Hematopoietic multipotent progenitor cell treated with erythropoietin and hydrocortisone succinate and interleukin-3 and kit ligand, for 6 days (in vitro differentiated cells): ENCODE measurements at places on chromosomes 13 and 19.

GRCh38 chr13:102799426-102800144 lies 666 bp downstream of the BIVM start:
- no peak for DNase-seq

DNA sequence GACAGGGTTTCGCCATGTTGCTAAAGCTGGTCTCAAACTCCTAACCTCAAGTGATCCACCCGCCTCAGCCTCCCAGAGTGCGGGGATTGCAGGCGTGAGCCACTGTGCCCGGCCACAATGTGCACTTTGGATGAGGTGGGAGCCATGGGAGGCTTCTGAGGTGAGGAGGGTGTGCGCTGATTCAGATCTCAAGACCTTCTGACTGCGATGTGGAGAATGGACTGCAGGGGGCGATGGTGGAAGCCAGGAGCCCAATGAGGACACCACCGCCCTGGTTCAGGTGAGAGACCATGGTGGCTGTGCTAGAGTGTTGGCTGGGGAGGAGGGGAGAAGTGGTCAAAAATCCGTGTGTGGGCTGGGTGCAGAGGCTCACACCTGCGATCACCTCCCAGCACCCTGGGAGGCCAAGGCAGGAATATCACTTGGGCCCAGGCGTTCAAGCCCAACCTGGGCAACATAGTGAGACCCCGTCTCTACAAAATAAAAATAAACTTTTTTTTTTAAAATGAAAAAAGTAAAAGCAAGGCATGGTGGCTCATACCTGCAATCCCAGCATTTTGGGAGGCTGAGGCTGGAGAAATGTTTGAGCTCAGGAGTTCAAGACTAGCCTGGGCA lies 5.6 kb downstream of the INAFM1 start:
- DNase-seq, result peak; percentile 67

- no peak for DNase-seq
Observed at GRCh38 chr19:39372047-39372802, 18.7 kb downstream of the PAF1 start.

GRCh38 chr19:2969104-2969504 lies 8.3 kb upstream of the TLE6 start:
- DNase-seq, result no peak

DNA sequence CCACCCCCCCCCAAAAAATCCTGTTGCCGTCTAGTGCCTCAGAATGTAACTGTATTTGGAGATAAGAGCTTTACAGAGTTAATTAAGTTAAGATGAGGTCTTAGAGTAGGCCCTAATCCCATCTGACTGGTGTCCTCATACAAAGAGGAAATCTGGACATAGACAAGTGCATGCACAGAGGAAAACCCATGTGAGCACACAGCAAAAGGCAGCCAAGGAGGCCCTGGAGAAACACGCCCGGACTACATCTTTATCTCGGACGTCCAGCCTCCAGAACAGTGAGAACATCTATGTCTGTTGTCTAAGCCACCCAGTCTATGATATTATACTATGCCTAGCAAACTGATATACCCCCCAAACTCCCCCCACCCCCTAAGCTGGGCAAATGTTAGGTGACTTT lies 193.8 kb downstream of the KATNAL1 start:
- peak; percentile 86 for DNase-seq

DNA sequence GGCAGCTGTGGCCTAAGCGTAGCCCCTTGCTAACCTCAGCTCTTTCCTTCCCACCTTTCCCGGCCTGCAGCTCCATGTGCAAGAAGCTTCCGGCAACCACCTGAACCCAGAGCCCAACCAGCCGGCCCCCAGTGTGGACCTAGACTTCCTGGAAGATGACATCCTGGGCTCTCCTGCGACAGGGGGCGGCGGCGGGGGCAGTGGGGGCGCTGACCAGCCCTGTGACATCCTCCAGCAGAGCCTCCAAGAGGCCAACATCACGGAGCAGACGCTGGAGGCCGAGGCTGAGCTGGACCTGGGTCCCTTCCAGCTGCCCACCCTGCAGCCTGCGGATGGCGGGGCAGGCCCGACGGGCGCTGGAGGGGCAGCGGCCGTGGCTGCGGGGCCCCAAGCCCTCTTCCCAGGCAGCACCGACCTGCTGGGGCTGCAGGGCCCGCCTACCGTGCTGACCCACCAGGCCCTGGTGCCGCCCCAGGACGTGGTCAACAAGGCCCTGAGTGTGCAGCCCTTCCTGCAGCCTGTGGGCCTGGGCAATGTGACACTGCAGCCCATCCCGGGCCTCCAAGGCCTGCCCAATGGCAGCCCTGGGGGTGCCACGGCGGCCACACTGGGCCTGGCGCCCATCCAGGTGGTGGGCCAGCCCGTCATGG lies 33.8 kb upstream of the EHD2 start:
- DNase-seq, result no peak

- DNase-seq, result no peak
Observed at GRCh38 chr19:18807861-18808331, 16.8 kb upstream of the COMP start.

GRCh38 chr13:45951724-45952123 lies 100.2 kb upstream of the SIAH3 start:
- DNase-seq, result no peak

- peak; percentile 69 for DNase-seq
Observed at GRCh38 chr19:14347999-14348889, 33.0 kb upstream of the ADGRE5 start.

DNA sequence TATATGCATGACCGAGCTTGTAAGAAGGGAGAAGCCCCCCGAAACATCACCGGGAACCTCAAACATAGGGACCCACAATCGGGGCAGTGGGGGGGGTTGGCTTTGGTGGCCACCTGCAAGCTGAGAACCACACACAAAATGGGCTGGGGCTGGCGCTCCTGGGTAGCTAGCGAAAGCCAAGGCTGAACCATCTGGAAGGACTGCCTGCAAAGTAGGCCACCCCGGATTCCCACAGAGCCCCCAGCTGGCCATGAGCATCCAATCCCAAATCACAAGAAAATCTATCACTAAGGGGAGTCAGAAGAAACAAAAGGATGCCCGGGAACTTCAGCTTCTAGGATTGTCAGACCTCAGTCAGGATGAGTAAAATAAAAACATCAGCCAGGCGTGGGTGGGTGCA lies 2.8 kb upstream of the PSPN start:
- DNase-seq, result no peak

DNA sequence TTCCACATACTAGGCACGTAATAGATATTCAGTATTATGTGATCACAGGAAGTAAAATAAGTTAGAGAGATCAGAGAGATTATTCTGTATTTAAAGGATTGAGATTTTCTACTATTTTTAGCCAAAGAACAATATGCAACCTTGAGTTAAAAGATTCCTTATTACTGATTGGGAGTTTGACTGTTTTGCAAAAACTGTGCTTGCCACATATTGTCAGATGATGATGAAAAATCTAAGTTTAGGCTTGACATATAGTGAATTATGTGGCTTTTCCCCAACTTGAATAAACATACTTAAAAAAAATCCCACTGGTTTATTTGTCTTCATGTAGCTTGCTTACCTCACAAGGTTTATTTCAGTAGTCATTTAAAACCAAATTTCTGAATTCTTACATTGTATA lies 194.4 kb downstream of the KCNRG start:
- DNase-seq, result peak; percentile 16

- peak; percentile 82 for DNase-seq
Observed at GRCh38 chr19:18437491-18438330, at the start of gene ISYNA1. TSS of gene ISYNA1 (minus strand) at chr19:18438133. CDS start at chr19:18437979, 154 bp downstream.

DNA sequence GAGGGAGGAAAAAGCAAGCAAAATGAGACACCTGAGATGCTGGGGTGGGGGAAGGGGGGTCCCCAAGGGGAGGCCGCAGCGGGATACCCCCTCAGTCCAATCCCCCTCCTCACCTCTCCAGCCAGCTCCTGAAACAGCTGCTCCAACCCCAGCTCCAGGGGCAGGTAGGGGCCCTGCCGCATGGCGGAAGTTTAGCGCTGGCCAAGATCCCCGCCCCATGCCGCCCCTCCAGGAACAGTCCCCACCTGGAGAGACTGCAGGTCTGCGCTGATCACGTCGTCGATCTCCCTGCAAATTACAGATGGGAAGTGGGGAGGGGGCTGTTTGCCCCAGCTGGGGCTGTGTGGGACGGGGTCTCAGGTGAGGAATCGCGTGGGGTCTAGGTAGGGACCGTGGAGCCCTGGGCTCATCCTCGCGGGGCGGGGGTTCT lies 9.0 kb downstream of the CAPN12 start:
- peak; percentile 26 for DNase-seq

- DNase-seq, result no peak
Observed at GRCh38 chr13:80161896-80162295, 179.0 kb downstream of the SPRY2 start.

DNA sequence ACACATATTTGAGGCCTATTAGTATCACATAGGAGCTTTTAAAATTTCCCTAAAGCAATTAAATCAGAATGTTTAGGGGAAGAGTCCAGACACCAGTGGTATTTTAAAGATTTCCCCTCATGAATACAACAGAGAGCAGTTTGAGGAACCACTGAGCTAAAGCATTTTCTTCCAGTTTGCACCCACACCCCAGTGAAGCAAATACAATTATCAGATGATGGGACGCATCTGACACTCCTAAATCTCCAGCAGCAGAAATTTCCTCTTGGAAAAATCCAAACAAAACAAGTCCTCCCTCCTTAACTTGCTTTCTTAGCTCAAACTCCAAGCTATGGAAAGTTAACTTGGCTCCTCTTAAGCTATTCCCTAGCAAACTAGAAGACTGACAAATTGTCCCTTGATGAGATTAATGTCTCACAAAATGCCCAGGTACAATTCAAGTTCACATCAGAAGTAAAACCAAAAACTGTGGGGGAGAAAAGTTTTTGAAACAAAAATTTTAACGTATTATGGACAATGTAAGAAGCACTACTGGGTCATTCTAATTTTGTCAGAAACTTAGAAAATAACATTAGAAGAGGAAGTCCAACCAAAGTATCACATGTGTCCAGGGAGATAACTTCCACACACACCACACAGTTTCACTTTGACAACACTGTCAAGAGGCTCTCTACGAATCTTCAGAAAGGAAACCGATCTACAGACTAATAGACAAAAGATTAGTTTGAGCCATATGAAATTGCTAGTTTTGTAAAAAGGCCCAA lies 74.1 kb downstream of the ABCC4 start:
- peak; percentile 89 for DNase-seq

DNA sequence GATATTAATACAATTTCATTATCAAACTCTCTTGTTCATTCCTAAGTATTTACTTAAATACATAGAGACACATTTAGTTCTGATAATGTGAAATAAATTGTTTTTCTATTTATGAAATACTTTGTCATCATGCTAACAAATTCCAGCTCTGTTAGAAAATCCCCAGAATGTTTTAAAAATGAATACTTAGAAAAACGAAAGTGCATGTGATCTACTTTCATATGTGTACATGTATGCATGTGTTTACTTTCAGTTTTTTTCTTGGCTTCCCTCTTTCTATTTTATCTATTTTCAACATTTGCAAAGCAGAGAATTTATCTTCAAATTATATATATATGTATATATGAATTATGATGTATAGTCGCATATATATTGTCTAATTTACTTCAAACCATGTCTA lies 1110.0 kb upstream of the PCDH20 start:
- no peak for DNase-seq

DNA sequence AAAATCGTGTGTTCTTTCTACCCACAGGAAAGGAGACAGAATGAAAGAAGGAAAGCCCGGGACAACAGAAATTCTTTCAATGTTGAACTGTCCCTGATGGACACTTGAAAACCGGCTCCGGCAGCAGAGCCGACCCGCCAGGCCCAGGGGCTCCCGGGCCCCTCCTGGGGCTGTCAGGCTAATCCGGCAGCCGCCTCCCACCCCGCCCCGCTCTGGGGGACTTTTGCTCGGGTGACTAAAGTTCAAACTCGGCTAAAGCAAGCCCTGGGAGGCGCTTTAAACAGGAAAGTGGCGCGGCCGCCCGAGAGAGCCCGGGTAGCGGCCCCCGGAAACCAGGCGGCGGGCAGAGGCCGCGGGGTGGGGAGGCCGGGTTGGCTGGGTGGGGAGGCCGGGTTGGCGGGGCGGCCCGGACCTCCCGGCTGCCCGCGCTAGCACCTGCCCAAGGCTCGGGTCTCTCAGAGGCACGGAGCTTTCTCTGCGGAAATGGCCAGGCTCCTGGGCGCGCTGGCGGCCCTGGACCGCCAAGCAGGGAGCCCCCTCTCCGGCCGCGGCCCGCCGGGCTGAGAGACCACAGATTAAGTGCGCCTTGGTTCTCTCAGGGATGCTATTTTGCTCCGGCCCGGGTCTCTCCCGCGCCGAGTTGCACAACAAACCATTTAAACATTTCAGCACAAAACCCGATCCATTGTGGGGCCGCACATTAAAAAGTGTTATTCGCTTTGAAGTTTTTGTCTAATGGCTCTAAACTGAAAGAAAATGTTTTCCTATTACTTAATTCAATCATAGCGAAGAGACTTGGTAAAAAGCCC lies 2.6 kb upstream of the GSX1 start:
- no peak for DNase-seq

DNA sequence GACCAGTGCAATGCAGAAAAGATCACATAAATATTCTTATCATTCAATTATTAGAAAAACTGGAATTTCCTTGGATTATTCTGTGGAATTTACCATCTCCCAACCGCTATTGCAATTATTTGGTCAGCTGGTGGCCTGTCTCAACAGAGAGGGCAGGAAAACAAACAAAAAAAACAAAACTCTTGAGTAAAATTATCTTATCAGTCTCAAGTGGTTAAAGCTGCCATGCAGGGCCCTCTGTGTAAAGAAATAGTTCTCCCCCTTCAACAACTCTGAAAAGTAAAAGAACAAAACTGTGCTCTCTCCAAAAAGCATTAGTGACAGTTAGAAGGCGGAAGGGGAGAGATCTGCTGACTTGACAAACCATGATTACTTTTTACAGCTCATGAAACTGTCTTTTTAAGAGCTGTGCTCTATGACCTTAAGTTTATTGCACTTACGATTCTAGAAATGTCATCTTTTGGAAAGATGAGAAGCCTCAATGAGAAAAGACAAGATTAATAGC lies 152.3 kb downstream of the DLEU7 start:
- peak; percentile 40 for DNase-seq

DNA sequence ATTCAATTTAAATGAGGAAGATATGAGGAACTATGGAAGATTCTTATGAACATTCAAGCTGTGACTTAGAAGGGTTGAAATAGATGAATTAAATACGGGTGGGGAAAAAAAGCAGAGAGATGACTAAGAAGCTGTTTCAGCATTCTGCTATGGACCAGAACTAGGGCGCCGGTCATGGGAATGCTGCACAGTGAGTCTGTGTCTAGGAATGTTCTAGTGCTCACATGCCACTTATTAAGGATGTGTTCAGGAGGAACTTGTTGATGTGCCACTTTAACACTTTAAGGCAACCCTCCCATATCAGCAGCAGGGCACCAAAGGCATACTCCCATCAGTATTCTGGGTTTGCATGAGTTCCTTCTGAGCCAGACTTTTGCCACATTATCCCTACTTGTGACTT lies 152.1 kb downstream of the POSTN start:
- DNase-seq, result no peak

- no peak for DNase-seq
Observed at GRCh38 chr13:88071371-88071770, 400.2 kb downstream of the SLITRK5 start.

DNA sequence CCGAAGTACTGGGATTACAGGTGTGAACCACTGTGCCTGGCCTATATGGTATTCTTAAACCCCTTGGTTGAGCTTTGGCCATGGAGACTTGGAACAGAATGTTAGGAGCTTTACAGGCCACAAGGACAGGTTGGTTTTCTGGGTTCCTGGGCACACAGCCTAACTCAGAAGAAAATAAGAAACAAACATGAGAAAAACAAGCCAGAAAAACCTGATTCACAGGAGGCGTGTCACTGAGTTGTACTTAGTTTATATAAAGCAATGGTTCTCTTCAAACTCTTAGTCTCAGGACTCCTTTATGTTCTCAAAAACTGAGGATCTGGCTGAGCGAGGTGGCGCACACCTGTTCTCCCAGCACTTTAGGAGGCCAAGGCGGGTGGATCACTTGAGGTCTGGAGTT lies 125.1 kb upstream of the SPATA13 start:
- DNase-seq, result no peak
